IPS DF 6.9 (cell line): ENCODE measurements at places on chromosomes 2 and 18.
A peak's percentile ranks its signal among the peaks of the same experiment; 100 is the strongest.

DNA sequence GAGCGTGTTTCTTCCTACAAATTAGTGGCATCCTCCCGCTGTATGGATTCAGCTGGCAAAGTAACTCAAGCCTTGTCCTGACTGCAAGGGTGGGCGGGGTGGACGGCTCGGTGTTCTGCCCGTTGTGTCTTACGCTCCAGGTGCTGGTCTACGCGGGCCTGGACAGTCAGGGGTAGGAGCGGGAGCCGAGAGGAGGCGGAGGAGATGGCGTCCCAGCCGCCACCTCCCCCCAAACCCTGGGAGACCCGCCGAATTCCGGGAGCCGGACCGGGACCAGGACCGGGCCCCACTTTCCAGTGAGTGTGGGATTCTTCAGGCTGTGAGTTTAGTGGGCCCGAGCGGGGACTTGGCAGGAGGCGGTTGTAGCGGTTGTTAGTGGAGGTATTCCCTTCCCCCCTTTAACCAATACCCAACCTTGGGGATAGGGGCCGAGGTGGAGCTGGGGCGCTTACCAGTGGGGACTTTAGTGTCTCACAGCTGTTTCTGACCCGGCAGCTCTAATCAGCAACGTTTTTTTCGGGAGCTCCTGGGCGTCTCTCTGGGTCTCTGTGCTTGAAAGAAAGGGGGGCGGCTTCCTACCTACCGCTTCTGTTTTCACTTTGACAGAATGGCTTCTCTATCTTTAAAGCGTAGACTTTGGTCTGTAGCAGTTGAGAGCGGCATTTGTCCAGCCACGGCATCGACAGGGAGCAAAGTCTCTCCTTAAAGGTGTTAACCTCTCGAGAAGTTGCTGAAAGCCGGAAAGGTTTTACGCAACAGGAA, at the start of the genes PEX13 and PUS10:
Gene PEX13, plus strand, starts transcription at position 165 of the 762 bp plus-strand sequence. Its CDS starts 40 bp downstream, at position 205.
Gene PUS10, minus strand, starts transcription at position 700 of the 762 bp plus-strand sequence. CDS start 6,365 bp downstream, outside the sequence.
- H3K36me3 ChIP-seq, result no peaks in the 10 kb centered on the region
- no peaks in the 10 kb centered on the region for H3K27me3 ChIP-seq
- peak within 1 kb of the TSS; percentile 28 for H3K27ac ChIP-seq

DNA sequence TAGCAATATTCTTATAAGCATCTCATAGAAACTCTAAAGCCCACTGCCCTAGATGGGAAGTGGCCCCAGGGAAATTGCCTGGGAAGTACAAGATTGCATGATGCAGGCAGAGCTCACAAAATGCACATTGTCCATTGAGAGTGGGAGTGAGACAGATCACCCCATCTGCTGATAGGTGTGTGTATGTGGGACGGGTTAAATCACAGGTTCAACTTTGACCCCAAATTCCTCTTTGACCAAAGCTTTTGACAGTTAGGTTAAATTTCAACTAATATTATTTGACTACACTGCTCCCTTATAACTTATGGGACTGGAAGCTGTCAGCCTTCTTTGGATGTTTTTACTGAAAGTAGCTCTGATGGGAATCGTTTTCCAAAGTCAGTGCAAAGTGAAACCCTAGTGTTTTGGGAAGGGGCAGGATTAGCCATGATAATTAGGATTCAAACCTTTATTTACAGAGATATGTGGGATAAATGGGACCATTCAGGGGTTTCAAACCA, 11.4 kb upstream of the FABP1 start:
- no peaks in the 10 kb centered on the region for H3K36me3 ChIP-seq
- H3K4me1 ChIP-seq, result no peaks in the 10 kb centered on the region
- H3K4me3 ChIP-seq, result no peak overlapping the region

GRCh38 chr2:24793761-24794435, 673 bp downstream of the CENPO start:
- no peak for DNase-seq
- H3K36me3 ChIP-seq, result no peaks in the 10 kb centered on the region; the same call in 1 of the 2 replicates
- H3K27ac ChIP-seq, result no peak overlapping the region
- H3K4me3 ChIP-seq, result peak overlapping the region; percentile 89
- H3K4me1 ChIP-seq, result no peaks in the 10 kb centered on the region; the same call in 1 of the 2 replicates

GRCh38 chr2:3042601-3043585, 334.7 kb downstream of the EIPR1 start:
- no peaks in the 10 kb centered on the region for H3K27me3 ChIP-seq
- no peak overlapping the region for H3K27ac ChIP-seq
- H3K4me1 ChIP-seq, result no peaks in the 10 kb centered on the region; the same call in 1 of the 2 replicates
- no peaks in the 10 kb centered on the region for H3K36me3 ChIP-seq
- H3K4me3 ChIP-seq, result no peak overlapping the region

DNA sequence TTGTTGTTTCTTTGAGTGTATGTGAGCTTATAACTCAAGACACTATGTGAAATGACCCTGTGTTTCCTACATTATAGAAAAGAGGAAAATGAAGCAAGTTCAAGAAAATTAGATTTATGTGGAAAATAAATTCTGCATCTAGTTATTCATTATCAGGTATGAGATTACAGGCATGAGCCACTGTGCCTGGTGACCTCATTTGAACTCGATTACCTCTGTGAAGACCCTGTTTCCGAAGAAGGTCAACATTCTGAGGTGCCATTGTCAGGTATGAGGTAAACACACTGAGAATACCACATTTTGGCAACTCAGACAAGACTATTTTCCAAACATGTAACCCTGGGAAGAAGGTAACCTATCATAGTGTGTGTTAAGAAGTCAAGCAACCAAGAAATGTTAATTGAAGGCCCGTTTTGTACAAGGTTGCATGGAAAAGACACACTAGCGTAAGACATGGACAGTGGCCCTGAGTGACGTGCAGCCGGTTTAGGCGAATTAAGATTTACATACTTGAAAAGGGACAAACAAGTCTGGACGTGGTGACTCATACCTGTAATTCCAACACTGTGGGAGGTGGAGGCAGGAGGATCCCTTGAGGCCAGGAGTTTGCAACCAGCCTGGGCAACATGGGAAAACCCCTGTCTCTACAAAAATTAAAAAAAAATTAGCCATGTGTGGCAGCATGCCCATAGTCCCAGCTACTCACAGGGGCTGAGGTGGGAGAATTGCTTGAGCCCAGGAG, 186.6 kb downstream of the NEDD4L start:
- no peaks in the 10 kb centered on the region for H3K36me3 ChIP-seq
- peaks cover 10% of the 10 kb centered on the region for H3K4me1 ChIP-seq
- H3K4me3 ChIP-seq, result no peak overlapping the region
- no peaks in the 10 kb centered on the region for H3K27me3 ChIP-seq
